ENCODE measurements at places on chromosomes 3 and 15.

- H3K4me1 ChIP-seq = peaks cover 2% of the 10 kb centered on the region
- H3K36me3 ChIP-seq = no peaks in the 10 kb centered on the region
- no peak overlapping the region for H3K4me3 ChIP-seq
These were observed 112.3 kb downstream of the CHCHD6 start for GRCh38 chr3:126816298-126816697.

- DNase-seq = no peak
- no peaks in the 10 kb centered on the region for H3K4me1 ChIP-seq
- H3K36me3 ChIP-seq = no peaks in the 10 kb centered on the region
- no peak overlapping the region for H3K27ac ChIP-seq
These were observed 462.9 kb upstream of the SGO1 start for GRCh38 chr3:20648921-20649381.

GRCh38 chr15:56468401-56468800, 3.5 kb upstream of the MNS1 start:
- no peaks in the 10 kb centered on the region for H3K27me3 ChIP-seq
- no peaks in the 10 kb centered on the region for H3K4me1 ChIP-seq
- H3K4me3 ChIP-seq = no peak overlapping the region
- no peak for DNase-seq
- no peak overlapping the region for H3K27ac ChIP-seq

- H3K4me1 ChIP-seq = no peaks in the 10 kb centered on the region
- no peak for DNase-seq
- no peak overlapping the region for H3K27ac ChIP-seq
- no peaks in the 10 kb centered on the region for H3K27me3 ChIP-seq
- H3K4me3 ChIP-seq = no peak overlapping the region
These were observed 144.0 kb downstream of the CHSY1 start for GRCh38 chr15:101107625-101108460.

DNA sequence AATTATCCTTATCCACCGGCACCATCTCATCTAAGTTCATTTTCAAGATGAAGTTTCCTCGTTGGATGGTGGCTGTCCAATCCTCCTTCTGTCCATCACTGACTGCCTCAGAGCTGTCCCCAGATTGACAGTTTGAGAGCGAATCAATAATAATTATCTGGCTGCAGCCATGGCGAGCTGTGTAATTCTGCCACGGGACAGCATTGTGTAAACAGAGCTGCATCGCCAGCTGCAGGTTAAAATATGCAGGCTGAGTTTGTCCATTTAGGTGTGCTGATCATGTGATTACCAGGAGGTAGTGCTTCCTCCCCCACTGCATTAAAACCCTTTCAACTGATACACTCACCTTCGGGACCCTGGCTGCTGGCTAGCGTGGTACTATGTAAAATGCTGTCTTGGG, 461.9 kb upstream of the ONECUT1 start:
- no peak for DNase-seq
- no peak overlapping the region for H3K27ac ChIP-seq
- no peaks in the 10 kb centered on the region for H3K4me1 ChIP-seq
- no peak overlapping the region for H3K4me3 ChIP-seq
- no peaks in the 10 kb centered on the region for H3K36me3 ChIP-seq

GRCh38 chr15:69424001-69424400, 9.9 kb downstream of the KIF23 start:
- no peak overlapping the region for H3K27ac ChIP-seq
- H3K4me3 ChIP-seq = no peak overlapping the region
- H3K4me1 ChIP-seq = no peaks in the 10 kb centered on the region
- H3K36me3 ChIP-seq = no peaks in the 10 kb centered on the region
- no peaks in the 10 kb centered on the region for H3K27me3 ChIP-seq

DNA sequence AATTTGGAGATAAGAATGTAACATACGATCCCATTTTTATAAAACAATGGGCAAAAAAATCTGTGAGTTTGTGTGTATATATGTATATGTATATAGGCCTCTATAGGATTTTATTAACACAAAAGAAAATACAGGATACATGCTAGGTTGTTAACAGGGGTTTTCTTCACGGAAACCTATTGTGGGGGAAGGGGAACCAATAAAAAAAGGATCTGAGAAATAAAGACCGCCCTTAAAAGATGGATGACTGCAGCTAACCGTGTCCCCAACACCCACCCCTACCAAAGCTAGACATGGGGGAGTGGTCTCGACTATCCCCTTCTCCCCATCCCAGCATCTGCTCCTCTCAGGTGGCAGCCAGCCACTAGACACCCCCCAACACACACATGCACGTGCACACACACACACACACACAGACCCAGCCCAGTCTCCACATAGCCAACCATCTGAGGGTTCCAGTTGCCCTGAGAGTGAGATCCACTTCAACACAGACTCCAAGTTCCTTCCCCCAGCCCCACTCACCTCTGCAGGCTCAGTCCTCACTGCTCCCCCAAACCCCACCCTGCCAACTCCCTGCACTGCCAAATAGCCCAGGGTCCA, 132.9 kb downstream of the TPRA1 start:
- peak; percentile 14 for DNase-seq
- no peak overlapping the region for H3K27ac ChIP-seq
- H3K4me1 ChIP-seq = no peaks in the 10 kb centered on the region
- no peaks in the 10 kb centered on the region for H3K36me3 ChIP-seq

DNA sequence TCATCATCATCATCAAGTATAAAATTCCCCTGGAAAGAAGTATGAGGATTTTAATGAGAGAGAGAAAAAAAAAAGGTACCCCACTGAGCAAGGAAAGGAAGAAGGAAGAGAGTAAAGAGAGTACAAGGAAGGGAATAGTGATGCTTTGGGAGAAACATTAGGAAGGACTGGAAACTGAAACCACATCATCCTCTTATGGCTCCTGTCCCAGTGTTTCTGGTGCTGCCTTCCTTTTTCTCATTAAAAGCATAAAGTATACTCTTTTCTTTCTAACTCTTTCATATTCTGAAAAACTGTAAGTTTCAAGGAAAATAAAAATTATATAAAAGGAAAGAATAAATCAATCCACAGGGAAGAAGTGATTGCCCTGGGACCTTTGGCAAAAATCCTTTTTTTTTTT, 616.4 kb upstream of the CBLB start:
- H3K27me3 ChIP-seq = no peaks in the 10 kb centered on the region
- H3K4me3 ChIP-seq = no peak overlapping the region
- no peak for DNase-seq
- no peaks in the 10 kb centered on the region for H3K36me3 ChIP-seq
- H3K27ac ChIP-seq = no peak overlapping the region

- H3K27ac ChIP-seq = no peak overlapping the region
- H3K4me1 ChIP-seq = no peaks in the 10 kb centered on the region
- H3K36me3 ChIP-seq = no peaks in the 10 kb centered on the region
- no peak overlapping the region for H3K4me3 ChIP-seq
These were observed 1.3 kb upstream of the ARL14 start for GRCh38 chr3:160675566-160676124.

DNA sequence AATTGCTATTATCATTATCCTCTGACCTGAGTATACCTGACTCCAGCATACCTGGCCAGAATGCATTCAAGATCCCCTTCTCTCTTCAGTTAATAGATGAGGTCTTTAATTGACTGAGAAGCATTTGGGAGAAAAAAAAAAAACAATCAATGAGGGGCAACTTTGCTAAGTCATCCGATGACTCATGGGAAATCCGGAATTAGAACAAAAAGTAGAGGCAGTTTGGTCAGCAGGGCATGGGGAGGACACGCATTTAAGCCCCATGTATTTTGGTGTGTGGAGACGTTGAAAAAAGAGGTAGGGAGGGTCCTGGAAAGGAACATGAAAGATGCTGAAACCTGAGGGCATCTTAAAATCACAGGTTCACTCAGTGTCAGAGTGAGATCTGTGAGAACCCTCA, 256.2 kb downstream of the RORA start:
- no peaks in the 10 kb centered on the region for H3K27me3 ChIP-seq
- H3K4me3 ChIP-seq = no peak overlapping the region
- H3K27ac ChIP-seq = no peak overlapping the region
- DNase-seq = no peak

DNA sequence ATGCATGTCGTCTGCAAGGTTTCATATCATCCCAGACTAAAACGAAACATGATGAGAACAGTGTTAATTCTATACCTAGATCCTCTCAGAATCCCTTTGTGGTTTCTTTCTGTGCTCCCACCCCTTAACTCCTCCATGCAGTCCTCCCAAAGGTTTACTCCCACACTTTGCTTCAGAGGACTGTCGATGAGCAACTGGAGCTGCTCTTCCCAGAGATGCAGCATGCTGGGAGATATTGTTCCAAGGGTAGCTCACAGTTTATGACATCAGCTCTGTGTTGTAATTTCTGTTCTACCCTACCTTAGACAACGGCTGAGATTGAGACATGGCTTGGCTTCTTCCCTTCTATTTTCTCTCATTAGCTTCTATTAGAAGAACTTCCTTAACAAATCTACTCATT, 313.0 kb upstream of the COL8A1 start:
- H3K4me3 ChIP-seq = no peak overlapping the region
- H3K27me3 ChIP-seq = no peaks in the 10 kb centered on the region
- no peak for DNase-seq
- no peak overlapping the region for H3K27ac ChIP-seq
- no peaks in the 10 kb centered on the region for H3K36me3 ChIP-seq
- peaks cover 2% of the 10 kb centered on the region for H3K4me1 ChIP-seq

DNA sequence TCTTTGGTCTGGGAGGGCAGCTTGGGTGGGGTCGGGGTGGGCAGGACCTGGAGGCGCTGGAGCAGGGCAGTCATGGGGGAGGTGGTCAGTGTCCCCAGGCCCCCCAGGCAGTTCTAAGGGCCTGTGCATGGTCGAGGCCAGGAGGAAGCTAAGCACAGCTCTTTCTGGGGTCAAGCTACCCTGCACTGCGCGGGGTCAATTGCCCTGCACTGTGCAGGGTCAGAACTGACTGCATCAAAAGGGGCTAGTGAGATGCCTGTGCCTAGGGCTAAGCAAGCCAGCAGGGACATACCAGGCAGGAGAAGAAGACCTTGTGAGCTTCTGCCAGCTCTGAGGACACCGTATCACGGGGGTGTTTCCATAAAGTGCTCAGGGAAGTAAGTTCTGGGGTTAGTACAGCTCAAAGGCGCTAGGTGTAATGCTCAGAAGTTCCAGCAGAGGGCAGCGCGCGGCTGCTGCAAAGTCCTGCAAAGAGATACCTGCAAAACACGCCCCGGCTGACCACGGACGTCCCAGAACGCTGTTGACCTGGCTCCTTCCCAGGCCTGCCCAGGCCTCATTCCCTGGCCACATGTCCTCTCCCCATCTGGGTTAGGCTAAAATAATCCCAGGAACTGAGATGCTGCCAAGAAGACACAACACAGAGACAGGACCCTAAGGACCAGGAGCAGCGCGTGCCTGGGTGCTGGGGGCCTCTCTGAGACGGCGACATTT, 18.8 kb upstream of the IQSEC1 start:
- no peaks in the 10 kb centered on the region for H3K36me3 ChIP-seq
- H3K4me1 ChIP-seq = no peaks in the 10 kb centered on the region
- H3K27ac ChIP-seq = no peak overlapping the region
- H3K4me3 ChIP-seq = no peak overlapping the region

DNA sequence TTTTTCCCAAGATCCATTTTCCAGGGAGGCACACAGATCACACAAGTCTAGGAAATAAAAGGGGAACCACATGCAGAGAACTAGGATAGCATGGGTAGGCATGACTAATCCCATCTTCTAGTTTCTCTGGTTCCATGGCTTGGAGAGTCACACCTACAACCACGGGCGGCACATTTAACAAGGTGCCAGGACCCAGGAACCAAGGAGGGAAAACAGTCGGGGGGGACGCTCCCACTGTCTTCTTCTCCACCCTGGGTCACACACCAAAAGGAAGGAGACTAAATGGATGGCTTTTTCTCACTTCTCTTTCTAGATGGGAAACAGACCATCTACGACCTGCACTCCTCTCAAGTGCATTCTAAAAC, 4.6 kb upstream of the SMCO1 start:
- no peak overlapping the region for H3K27ac ChIP-seq
- DNase-seq = no peak
- no peaks in the 10 kb centered on the region for H3K27me3 ChIP-seq

- H3K27me3 ChIP-seq = no peaks in the 10 kb centered on the region
- H3K36me3 ChIP-seq = no peaks in the 10 kb centered on the region
- no peak overlapping the region for H3K4me3 ChIP-seq
- H3K27ac ChIP-seq = no peak overlapping the region
- no peaks in the 10 kb centered on the region for H3K4me1 ChIP-seq
- no peak for DNase-seq
These were observed 220.7 kb upstream of the CADM2 start for GRCh38 chr3:84738086-84738485.

GRCh38 chr15:69881766-69882165, 216.0 kb downstream of the TLE3 start:
- H3K4me1 ChIP-seq = no peaks in the 10 kb centered on the region
- no peaks in the 10 kb centered on the region for H3K36me3 ChIP-seq
- H3K27ac ChIP-seq = no peak overlapping the region

DNA sequence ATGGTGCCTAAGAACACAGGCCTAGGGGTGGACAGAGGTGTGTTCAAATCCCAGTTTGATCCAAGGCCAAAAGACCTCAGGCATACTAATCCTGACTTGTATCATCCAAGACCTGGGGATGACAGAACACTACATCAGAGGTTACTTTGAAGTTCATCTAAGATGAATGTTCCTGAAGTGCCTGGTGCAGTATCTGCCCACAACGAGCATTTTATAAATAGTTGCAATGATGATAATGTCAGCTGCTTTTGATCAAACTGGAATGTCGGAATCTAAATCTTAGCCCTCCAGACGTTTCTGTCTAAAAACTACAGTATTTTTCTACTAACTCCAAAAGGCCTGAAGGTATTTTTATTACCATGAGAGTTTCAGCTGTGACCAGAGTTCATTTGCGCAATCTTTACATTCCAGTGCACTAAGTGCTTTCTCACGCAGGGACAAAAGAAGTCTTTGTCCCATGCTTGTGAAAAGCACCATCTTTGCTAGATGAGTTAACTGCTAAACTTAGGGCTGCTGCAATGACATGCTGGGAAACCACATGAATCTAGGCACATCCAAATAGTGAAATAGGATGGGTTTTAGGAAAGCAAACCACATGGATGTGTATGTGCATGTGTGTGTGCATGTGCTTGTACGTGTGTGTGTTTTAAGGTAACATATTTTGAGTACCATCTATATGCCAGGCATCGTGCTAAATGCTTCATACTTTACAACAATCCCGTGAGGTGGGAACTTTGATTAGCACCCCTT, 18.1 kb downstream of the ANXA2 start:
- H3K36me3 ChIP-seq = no peaks in the 10 kb centered on the region
- H3K4me3 ChIP-seq = no peak overlapping the region
- no peaks in the 10 kb centered on the region for H3K27me3 ChIP-seq
- H3K4me1 ChIP-seq = peaks cover 20% of the 10 kb centered on the region
- H3K27ac ChIP-seq = peak overlapping the region; percentile 80

GRCh38 chr3:120636795-120637401, 40.8 kb downstream of the NDUFB4 start:
- no peak overlapping the region for H3K4me3 ChIP-seq
- no peak for DNase-seq
- no peaks in the 10 kb centered on the region for H3K4me1 ChIP-seq
- no peak overlapping the region for H3K27ac ChIP-seq
- H3K36me3 ChIP-seq = no peaks in the 10 kb centered on the region
